HT-29 (cell line): ENCODE measurements at places on chromosomes 3 and 15.
A peak's percentile ranks its signal among the peaks of the same experiment; 100 is the strongest.

DNA sequence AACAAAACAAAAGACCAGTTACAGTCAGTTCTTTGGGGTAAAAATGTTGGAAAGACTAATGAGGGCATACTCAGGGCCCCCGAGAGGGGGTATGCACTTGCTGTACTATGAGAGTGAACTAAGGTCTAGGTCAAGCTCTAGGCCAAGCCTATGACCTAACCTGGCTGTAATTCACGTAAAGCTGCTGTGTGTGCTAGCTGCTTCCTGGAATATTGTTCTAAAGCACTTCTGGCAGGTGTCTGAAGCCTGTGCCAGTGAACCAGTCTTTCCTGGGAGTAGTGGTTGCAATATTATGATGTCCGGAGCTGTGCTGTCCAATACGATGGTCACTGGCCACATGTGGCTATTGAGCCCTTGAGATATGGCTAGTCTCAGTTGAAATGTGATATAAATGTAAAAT, 13.1 kb upstream of the CX3CR1 start:
- DNase-seq: no peak

DNA sequence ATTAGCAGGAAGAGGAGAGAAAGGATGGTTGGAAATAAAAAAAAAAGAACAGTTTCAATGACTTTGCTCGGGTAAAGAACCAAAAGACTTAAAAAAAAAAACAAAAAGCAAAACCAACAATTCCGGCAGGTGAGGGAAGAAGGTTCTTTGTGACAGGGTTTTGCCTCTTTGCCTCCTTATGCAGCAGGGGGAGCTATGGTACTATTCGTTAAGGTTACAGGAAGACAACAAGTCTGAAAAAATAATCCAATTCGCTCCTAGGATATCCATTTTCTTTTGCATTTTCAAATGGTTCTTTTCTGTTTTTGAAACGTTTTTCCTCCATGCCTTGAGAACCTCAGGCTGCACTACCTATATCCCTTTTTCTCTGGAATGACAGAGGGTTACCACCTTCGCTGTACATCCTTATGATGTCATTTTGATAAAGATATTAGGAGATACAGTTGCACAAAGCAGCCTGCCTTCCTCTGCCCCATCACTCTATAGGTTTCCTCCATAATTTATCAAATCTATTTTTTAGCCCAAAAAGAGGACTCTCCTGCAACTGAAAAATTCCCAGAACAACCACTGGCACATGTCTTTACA, 55.0 kb downstream of the CFAP20DC start:
- DNase-seq: peak; percentile 34

GRCh38 chr3:71673486-71673885, 51.7 kb downstream of the EIF4E3 start:
- DNase-seq: no peak

GRCh38 chr15:38555686-38556334, 8.8 kb downstream of the RASGRP1 start:
- DNase-seq: no peak
